ENCODE measurements at places on chromosomes 7 and 10.
A peak's percentile ranks its signal among the peaks of the same experiment; 100 is the strongest.

DNA sequence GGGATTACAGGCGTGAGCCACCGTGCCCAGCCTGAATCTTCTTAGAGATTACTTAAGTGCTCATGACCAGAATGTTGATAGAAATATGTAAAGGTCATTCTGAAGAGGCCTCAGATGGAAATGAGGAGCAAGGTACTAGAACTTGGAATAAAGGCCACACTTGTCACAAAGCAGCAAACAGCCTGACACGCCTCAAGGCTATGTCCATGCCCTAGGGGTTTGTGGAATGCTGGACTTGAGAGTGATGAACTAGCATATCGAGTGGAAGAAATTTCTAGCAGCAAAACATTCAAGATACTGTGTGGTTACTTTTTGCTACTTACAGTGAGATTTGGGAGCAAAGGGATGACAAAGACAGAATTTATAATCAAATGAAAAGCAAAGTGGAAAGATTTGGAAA is 39.0 kb downstream of the ZNF438 start:
- no peak for DNase-seq

- DNase-seq: peak; percentile 56
Measured at GRCh38 chr10:113527211-113527906, 25.5 kb upstream of the HABP2 start.

DNA sequence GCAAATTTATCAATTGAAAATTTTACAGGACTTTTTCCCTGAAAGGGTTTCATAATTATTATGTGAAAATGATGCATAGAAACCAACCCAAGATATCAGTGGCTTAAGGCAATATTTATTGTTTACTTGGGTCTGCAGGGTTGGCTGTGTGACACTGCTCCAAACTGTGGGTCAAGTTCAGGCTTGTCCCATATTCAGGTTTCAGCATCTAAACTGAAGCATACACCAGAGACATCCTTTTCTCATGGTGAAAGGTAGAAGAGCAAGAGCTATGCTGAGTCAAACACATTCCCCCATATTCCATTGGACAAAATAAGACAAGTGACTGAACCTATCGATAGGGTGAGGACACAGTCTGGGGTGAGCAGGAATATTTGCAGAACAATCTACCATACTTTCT is 110.9 kb downstream of the MAPK8 start:
- DNase-seq: no peak

DNA sequence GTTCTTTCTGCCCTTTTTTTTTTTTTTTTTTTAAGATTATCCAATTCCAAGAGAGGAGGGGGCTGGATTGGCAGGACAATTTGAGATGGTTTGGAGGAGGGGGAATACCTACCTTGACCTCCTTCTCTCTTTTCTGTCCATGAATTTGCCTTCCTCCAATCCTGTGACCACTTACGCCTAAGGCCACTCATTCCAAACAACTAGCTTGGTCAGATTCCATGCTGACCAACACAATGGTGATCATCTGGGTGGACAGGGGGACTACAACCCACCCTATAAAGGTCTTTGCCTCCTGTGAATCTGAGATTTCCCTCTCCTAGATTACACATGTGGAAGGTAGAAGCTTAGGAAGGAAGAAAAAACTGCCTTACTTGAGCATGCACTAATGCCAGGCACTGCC is 2.3 kb upstream of the LDB1 start:
- no peak for DNase-seq

DNA sequence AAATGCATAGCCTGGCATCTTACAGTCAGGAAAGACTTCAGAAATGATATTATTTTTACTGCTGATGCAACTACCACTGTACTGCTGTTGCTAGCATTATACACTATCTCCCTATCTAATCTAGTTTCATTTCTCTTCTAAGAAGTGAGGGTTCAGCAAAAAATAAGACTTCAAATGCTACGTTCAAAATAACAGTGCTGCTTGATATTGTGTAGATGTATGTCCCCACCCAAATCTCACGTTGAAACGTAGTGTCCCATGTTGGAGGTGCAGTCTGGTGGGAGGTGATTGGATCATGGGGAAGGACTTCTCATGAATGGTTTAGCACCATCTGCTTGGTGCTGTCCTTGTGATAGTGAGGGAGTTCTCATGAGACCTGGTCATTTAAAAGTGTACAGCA is 129.4 kb downstream of the ANK3 start:
- DNase-seq: no peak

DNA sequence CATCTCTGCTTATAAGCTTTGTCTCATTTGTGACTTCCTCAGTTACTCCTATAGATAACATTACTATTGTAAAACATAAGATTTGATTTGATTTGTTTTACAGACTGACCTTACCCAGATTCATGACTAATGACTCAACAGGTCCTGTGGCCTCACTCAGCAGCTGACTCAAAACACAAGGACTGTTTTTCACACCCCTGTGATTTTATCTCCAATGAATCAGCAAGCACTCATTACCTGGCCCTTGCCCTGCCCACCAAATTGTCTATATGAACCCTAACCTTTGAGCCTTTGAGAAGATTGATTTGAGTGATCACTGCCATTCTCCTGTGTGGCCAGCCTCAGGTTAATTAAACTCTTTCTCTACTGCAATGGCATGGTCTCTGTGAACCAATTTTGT is 1064.6 kb upstream of the LRRTM3 start:
- DNase-seq: no peak

DNA sequence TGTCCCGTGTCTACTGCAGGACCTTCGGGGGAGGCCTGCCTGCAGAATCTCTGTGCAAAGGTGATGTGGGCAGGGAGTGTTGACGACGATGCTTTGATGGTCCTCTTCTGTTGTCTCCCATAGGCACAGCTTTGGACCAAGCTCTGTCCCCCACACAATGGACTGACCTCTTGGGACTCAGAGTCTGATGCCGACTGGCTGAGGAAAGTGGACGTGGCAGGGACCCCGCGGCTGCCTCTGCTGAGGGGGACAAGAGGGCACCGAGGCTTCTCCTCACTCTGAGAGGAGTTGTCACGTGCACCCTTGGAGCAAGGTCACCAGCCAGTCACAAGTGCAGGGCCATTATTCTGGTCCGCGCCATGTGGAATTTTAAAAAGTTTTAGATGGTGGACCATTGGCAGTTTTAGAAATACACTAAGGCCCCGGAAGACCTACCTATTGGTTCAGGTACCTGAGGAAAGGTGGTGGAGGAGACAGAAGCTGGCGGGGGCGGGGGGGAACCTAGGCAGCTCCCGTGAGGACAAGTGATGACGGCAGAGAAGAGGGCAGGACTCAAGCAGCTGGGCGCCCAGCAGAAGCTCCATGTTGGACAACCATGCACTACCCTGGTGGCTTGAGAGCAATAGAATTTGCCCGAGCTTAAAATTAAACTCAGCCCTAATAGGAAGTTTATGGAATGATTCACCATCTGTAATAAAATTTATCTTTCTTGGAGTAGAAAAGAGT is 331.4 kb downstream of the PTPRN2 start:
- DNase-seq: no peak

GRCh38 chr7:79936281-79936983 is 198.2 kb upstream of the GNAI1 start:
- peak; percentile 5 for DNase-seq

DNA sequence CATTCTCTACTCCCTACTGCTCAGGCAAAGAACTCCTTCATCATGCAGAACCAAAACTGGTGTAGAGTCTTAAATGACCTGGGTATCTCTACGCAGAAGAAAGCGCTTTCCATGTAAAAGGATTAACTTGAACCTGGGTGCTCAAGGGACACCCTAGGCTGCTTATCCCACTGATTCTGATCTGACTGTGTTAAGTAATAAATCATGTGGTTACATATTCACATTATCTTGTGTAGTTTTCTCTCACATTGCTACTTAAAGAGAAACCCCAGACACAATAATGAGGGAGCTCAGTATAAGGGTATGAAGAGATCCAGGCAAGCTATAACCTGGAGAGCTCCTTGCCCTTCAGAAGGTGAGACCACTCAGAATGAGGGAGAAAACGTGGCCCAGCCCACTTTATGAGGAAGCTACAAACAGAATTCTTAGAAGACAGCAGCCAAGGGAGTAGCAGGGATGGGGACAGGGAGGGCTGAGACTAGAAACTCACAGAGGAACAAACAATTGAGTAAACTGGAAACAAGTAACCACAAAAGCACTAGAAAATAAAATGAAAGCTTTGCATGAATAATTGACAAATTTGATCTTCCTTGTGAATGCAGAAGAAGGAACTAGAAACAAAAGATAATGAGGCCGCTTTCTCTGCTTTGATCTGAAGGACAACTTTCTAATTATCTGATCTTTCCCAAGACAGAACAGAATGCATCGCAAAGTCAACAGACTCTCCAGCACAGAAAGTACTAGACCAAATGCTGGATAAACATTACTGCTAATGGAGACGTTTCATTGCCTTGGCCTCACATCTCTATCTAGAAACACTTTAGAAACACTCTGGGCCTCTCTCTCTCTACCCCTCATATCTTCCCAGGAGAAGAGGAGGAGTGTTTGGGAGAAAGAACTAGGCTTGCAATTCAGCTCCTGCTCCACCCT is 76.1 kb downstream of the LRRC17 start:
- peak; percentile 11 for DNase-seq

- no peak for DNase-seq
Measured at GRCh38 chr7:105055084-105055483, 41.1 kb downstream of the KMT2E start.

DNA sequence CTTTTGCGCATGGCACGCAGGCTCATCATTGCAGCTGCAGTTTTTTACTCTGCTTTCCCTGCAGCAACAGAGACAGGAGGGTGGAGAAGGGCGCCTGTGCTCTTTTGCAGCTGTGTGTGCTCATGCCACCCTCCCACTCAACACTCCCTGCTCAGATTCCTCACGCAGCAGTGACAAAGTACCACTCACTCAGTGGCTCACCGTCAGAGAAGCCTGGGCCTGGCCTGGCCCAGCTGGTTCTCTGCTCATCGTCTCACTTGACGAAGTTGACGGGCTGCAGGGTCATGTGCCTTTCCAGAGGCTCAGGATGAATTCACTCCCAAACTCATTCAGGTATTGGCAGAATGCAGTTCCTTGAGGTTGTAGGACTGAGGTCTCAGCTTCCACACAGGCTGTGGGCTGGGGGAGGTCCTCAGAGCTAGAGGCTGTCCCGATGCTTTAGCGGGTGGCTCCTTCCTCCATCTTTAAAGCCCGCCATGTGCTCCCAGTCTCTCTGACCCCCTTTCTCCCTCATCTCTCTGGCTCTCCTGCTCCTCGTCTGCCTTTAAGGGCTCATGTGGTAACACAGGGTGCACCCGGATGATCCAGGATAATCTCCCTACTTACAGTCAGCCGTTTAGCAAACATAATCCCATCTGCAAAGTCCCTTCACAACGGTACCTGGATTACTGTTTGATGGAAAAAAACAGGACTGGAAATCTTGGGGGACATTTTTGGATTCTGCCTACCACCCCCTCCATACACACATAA is 25.8 kb downstream of the PTPRE start:
- no peak for DNase-seq

DNA sequence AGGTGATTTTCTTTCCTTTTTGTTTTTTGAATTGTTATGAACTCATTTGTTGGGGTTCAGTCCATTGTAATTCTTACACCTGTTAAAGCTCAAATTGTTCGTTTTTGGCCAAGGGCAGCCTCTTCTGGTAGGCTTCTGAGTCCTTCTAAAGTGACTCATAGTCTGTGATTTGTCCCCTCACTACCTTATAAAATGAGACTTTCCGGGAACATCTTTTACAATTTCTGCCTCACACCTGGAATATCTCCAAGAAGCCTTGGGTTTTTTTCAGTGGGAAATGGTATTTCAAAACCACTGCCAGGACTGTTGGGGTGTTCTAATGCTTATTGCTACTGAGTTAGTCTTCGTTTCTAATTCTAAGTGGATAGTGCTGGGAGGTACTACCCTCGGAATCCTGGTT is 56.7 kb downstream of the BMPR1A start:
- no peak for DNase-seq

DNA sequence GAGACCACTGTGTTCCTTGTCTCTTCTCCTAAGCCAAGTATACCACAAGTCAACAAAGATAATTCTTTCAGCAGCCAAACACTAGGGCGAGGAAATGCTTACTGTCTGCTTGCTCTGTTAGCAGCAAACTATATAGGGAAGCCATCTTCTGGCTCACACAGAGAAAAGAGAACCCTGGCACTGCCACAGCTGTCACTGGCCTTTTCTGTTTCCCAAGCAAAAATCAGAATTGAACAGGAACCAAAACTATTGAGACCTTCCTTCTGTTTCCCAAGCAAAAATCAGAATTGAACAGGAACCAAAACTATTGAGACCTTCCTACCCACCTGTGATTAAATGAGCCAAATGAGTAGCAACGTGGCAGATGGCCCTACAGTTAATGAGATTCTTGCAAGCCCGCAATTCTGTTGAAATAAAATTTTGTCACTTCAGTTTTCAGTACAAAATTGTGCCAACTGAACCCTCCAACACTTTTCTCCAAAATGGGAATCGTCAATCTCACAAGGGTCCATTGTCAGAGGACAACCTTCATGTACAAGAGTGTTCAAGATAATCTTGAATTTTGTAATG is 54.5 kb downstream of the LRRTM3 start:
- no peak for DNase-seq

GRCh38 chr7:7504910-7505704 is 30.6 kb downstream of the COL28A1 start:
- DNase-seq: no peak

DNA sequence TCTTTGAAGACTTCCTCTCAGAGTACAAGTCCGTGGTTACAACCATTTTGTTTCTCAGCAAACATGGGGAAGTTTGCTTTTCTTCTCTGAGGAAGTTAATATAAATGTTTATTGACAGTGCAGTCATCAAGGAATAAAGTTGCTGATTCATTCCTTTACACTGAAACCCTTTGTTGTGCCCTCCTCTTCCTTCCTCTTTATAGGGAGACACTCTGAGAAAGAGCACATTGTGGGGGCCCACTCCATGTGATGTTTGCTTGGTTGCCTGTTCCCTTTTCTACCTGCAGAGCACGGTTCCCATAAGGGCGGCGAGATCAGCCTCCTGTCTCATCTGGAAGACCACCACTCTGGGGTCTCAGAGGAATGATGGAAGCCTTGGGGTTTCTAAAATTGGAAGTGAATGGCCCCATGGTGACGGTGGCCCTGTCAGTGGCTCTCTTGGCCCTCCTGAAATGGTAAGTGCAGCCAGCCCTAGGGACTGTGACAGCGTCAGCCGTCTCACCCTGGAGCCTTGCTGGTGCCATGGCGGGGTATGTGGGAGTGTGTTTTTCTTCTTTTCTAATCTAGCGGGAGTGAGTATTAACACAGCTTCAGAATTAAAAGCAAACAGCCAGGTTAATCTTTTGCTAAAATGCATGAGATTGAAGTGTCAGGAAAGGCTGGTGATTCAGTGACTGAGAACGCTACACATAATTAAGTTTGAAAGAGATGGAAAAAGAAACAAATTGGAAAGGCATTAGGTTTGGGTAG is at the start of gene TBXAS1:
Gene TBXAS1, plus strand, starts transcription at position 240 of the 750 bp plus-strand sequence. Its CDS starts 127 bp downstream, at position 367.
- DNase-seq: peak; percentile 80
